ENCODE measurements at places on chromosomes 12 and 14.

GRCh38 chr12:99053616-99054362 is 408.7 kb downstream of the APAF1 start:
- DNase-seq: peak; percentile 85

GRCh38 chr12:101299931-101300330 is 20.0 kb downstream of the UTP20 start:
- no peak for DNase-seq

- no peak for DNase-seq
Observed at GRCh38 chr14:31939934-31940333, 137.2 kb upstream of the ARHGAP5 start.

GRCh38 chr14:23572524-23572828 is 4.9 kb upstream of the AP1G2 start:
- DNase-seq: peak; percentile 38

GRCh38 chr14:53265025-53265424 is 111.9 kb upstream of the DDHD1 start:
- no peak for DNase-seq

DNA sequence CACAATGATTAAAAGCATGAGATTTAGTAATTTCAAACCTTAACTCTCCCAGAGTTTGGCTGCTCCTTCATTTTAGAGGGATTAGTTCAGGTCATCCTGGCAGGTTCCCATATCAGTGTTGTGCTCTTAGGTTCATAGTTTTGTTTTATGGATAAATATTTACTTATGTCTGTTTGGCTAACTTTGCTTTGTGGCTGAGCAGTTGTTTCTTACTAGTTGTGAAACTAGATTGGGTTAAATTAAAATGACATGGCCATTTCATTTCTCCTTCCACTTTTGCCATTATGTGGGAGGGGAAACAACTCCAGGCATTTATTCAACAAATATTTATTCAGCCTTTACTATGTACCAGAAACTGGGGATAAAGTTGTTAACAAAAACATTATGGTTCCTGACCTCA is 158.8 kb downstream of the TMTC3 start:
- no peak for DNase-seq

GRCh38 chr14:32667791-32668190 is 270.9 kb upstream of the NPAS3 start:
- no peak for DNase-seq

GRCh38 chr12:104622928-104623327 is 166.2 kb downstream of the CHST11 start:
- no peak for DNase-seq

DNA sequence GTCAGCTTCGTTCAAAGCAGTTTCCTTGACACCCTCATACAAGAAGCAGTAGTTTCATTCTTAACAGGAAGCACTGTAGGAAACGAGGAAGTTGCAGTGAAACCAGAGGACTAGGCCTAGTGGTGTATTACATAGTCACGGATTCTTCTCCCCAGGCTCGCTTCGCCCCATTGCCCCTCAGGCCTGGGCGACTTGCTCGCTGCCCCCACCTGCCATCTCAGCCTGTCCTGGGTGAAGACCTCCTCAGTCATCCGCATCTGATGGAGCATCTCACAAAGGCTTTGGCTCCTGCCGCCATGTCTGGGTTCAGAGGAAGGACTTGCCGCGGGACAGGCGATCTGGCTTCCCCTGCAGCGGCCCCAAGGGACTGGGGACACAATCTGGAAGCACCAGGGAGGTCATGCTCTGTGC is 93.5 kb downstream of the LMNTD1 start:
- DNase-seq: peak; percentile 87

- DNase-seq: no peak
Observed at GRCh38 chr12:59708064-59708463, 112.2 kb downstream of the SLC16A7 start.

DNA sequence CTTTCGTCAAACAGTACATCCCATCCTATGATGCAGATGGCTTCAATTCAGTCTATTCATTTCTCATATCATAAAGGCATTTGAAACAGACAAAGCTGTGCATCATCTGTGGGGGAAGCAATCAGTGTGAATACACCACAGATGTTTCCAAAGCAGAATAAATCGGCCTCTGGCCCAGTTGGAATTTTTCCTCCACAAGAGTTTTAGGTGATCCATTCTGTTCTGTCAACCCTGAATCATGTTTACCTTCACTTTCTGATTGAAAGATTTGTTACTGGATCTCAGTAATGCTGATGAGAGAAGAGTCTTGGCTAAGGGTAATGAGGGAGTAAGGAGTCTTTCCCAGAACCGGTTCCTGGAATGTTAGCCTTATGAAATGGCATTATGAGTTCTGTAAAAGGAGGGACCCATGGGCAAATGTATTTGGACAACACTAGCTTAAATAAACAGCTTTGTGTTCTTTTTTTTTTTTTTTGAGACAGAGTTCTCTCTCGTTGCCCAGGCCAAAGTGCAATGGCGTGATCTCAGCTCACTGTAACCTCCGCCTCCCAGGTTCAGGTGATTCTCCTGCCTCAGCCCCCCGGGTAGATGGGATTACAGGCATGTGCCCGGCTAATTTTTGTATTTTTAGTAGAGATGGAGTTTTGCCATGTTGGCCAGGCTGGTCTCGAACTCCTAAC is 62.5 kb downstream of the TPH2 start:
- DNase-seq: no peak

GRCh38 chr12:10027721-10028120 is 2.8 kb upstream of the CLEC9A start:
- peak; percentile 98 for DNase-seq

DNA sequence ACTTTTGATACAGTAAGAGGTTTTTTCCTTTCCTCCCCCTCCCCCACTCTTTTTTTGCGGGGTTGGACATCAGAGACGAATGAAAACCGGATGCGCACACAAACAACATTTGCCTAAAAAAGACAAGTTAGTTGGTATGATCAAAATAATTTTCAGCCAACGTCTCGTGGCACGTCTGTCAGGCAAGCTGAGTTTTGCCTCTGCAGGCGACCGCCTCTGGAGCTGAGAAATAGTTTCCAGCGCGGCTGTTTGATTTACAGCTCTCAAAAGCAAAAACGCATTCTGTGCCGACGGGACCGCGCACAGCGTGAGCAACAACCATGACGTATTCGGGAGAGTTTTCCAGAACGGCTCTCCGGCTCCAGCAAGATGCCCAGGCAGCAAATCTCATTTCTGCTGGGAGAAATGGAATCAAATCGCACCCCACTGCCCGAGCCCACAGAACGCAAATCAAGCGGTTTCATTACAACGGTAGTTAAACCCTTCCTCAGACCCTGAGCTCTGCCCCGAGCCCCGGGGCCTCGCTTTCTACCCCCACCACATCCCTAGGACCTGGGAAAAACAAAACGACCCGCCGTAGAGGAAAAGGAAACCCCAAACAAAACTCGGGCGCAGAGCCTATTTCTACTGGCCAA is 14.2 kb upstream of the CALM1 start:
- peak; percentile 47 for DNase-seq

- no peak for DNase-seq
Observed at GRCh38 chr12:85814071-85814470, 22.1 kb downstream of the RASSF9 start.

- no peak for DNase-seq
Observed at GRCh38 chr14:103031956-103032355, 25.4 kb downstream of the CDC42BPB start.

DNA sequence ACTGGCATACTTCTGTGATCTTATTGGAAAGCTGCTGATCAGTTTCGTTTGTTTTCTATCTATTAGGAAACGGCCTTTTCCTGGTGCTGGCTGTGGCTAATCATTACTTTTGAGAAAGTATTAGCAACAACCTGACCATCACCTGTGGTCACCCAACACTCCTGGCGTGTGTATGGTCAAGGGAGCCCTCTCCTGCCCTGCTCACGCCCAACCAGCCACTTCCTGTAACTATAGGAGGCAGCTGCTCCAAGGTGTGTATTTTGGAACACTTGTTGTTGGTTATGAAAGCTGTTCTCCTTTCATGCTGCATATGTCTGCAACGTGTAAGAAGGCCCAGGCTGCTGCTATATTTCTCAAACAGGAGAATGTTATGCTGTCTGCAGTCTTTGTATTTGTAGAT is 1582.8 kb downstream of the AACS start:
- no peak for DNase-seq

DNA sequence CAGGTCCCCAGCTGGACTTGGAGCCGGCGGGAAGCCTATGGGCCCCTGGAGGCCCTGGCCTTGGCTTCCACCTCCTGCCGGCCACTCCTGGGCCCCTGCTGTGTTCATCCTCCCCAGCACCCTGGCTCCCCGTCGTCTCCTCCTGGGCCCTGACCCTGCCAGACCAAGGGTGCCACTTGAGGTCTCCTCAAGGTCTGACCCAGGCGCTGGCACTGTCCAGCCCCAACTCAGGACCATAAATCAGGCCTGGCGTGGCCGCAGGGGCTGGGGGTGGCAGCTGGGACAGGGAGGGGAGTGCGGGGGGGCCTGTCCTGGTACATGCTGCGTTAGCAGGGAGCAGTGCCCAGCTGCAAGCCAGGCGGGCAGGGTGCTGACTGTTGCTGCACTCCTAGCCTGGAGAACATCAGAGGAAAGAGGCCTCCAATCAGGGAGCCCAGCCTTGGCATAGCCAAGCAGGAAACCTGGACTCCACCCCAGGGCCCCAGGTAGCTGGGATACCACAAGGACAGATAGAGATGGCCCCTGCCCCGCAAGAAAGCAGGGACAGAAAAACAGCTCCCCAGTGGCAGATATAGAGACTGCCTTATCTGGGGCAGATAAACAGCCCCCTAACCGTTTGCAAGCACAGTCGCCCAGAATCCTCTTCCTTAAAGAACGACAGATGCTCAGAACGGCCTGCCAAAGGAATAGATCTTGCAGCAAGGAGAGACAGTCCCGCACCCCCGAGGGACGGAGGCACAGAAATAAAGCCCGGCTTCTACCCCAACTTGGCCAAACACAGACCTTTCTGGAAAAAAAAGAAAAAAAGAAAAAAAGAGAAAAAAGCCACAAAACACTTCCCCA is 6.5 kb upstream of the ATG101 start:
- no peak for DNase-seq

DNA sequence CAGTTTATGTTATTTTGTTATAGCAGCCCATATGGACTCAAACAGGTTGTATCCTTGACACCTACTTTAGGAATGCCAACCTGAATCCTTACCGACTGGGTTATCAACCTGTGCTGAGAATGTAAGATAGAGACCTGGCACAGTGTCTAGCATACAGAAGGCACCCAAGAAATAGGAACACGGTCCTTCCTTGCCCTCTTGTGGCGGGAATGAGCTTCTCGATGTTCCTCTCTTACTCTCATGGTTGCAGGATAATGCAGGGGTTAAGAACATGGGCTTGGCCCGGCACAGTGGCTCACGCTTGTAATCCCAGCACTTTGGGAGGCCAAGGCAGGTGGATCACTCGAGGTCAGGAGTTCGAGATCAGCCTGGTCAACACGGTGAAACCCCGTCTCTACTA is 6.5 kb downstream of the C12orf43 start:
- DNase-seq: peak; percentile 30

DNA sequence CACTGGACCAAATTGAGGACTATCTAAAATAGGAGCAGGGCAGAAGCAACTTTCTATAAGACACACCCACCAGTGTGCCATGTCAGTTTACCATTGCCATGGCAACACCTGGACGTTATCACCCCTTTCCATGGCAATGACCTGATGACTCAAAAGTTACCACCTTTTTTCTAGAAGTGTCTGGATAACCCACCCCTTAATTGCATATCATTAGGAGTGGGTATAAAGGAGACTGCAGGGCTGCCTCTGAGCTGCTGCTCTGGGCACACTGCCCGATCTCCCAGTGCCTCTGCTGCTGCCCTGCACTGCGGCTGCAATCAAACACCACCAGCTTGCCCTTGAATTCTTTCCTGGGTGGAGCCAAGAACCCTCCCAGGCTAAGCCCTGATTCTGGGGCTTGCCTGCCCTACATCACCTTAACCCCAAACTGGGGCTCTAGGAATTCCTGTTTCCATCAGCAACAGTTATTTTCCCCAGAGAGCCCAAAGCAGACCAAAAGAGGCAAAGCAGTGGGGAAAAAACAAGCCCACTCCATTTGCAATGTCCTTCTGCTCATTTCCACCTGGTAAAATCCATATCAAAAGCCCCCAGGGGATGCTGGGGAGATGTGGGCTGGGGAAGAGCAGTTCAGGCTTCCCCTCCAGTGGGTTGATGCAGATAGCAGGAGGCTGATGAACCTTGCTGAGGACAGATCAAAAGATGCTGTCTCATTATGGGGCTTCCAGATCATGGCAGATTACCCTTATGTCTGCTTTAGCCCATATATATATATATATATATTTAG is 129.5 kb upstream of the NCOR2 start:
- no peak for DNase-seq

GRCh38 chr12:99136516-99136915 is 491.4 kb downstream of the APAF1 start:
- no peak for DNase-seq

DNA sequence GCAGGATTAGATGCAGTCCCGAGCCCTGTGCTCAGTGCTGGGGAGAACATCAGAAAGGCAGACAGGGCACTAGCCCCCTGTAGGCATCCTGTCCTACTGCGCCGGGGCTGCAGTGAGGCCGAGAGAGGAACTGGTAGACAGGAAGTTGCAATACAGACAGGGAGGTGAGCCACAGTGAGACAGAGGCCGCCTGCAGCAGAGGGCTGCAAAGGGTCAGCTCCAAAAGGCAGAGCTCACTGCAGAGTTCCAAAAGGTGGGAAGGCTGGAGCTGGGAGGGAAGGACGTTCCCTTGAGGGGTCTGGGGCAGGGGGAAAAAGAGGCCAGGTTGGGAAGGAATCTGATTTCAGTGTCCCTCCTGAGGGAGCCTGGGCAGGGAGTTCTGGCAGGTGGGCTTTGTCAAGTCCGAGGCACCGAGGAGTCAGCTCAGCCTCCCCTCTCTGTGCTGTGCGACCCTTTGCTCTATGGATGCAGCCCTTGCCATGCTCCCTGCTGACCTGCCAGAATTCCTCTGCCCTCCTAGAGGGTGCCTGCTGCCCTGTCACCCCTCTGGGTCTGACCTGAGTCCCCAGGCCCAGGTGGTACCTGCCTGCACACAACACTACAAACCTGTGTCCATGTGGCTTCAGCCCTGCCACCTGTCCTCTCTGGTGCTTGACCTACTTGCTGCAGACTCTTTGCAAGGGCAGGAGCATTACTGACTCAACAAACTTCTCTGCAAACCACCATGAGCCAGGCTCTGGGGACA is 63.5 kb downstream of the PRMT8 start:
- peak; percentile 31 for DNase-seq

DNA sequence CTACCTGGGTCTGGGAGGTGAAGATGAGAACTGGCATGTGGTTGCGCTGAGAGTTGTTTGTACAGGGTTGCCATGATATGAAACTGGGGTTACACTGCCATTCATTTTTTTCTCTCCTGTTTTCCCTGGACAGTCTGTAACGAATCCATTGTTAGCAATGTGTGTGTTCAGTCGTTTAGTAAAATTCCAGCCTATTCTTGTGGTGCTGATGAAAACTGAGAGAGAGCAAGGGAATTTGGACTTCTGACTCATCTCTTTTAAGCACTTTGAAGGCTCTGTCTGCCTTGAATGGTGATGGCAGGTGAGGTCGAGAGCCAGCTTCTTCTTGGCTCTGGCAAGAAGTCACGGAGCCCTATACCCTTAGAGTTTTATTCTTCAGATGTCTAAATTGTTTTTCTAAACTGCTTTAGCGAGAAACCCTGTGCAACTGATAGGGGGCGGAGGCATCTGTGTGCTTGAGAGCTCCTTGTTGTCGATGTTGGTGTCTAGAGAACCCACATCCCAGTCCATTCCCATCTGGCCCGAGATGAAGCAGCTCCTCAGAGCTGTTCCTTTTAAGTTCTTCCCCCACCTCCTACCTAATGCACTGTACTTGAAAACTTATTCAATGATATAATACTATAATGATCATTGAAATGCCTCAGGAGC is 204.4 kb downstream of the TMX1 start:
- no peak for DNase-seq
